ENCODE measurements at places on chromosomes 1 and 21.

DNA sequence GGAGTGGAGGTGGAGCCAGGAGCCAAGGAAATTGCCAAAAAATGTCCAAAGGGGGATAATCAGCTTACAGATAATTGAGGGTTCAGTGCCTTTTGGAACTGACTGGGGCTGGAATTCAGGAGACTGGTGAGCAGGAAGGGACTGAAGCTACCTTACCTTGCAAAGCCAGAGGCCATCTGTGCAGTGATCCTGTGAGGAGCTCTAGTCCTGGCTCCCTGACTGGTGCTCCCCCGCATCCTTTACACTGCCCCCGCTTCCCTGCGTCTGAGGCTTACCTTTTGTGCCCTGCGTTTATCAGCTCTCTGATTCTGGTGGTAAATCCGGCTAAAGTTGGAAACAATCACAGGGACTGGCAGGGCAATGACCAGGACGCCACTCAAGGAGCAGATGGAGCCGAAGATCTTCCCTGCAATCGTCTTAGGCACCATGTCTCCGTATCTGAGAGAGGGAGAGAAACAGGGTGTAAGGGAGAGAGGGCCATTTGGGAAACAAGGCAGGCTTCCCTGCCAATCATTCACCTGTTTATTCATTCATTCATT, 31.0 kb downstream of the DDX20 start:
- DNase-seq, result no peak

DNA sequence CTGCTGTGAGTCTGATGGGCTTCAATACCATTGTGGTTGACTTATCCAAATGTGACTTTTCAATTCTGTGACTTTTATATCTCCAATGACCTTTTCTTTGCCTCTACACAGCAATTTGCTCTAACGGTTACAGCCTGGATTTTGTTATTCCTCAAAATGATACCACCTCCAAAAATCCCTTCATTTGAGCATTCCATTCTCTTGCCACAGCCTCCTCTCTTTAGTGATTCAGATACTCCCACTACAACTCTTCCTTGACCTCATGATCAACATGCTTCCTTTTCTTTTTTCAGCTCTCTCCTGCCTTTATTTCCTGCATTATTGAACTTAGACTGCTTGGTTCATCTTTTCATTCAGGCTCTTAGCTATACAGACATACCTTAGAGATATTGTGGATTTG, 16.6 kb upstream of the IL19 start:
- DNase-seq, result no peak

DNA sequence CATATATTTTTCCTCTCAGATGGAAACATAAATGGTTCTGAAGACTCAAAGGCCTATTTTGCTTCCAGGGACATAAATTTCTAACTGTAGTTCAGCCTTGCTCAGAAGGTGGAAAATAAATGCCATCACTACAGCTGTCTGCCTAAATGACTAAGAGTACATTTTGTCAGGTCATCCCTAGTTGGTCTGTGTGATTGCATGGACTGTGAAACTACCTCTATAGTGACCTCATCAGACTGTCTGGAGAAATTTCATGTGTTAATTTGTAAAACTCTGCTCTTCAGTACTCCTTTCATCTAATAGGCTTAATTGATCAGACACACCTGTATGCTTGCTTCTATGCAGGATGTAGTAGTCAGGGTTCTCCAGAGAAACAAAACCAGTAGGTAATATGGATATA, 886.9 kb downstream of the AMY1C start:
- DNase-seq, result no peak

DNA sequence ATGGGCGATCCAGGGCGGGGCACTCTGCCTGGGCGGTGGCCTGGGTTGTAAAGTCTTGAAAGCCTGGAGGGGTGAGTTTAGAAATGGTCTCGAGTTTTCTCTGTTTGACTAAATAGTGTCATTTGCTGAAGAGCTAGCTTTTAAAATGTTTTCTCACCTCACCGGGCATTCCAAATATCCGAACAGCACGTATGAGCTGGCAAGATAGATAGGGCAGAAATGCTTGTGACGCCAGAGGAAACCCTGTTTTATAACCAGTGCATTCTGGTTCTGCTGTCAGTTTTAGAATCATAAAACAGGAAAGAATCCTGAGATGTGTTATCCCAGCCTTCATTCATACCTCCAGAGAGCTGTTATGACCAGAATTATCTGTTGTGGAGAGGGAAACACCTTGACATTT, 725 bp downstream of the RTCA start:
- DNase-seq, result no peak

- DNase-seq, result no peak
These were observed 168.9 kb upstream of the HMCN1 start for GRCh38 chr1:185565302-185565701.

GRCh38 chr21:32197896-32198295, 81.0 kb downstream of the MIS18A start:
- DNase-seq, result no peak

- DNase-seq, result no peak
These were observed 107.5 kb downstream of the ZNF281 start for GRCh38 chr1:200302192-200302920.

DNA sequence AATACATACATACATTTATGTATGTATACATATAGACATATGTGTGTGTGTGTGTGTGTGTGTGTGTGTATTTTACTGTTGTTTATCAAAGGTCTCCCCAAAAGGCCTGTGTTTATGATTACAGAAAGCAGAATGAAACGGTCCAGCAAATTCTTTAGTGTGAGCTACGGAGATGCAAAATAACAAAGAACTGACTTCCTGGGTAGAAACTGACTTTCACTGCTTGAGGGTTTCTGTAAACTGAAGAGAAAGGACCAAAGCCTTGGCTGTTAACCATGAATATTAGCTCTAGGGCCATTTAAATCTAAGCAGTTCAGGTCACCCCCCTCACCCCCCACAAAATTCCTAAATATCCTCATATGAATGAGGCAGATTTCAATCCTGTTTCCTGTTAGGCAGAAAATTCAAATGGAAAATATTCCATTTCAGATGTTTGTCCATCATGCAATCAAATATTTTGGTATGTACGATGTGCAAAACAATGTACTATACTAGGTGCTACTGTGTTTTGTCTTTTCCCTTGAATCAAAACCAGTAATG, 213.2 kb downstream of the TGFB2 start:
- no peak for DNase-seq

DNA sequence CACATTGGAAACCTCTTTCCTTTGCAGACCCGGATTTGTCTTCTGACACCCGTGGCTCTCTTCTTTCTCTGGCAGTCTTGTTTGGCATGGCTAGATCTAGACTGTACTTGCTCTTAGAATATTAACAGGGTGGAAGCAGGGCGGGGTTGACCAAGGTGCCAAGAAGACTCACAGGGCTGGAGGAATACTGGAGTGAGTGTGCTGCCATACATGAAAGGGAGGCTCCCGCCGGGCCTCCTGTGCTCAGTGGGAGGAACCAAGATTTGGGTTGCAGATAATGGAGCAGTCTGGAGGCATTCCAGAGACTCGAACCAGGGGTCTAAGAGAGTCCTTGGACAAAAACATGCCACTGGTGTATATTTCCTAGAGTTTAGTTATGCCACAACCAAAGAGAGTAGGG, 27.6 kb upstream of the SNX27 start:
- DNase-seq, result no peak

DNA sequence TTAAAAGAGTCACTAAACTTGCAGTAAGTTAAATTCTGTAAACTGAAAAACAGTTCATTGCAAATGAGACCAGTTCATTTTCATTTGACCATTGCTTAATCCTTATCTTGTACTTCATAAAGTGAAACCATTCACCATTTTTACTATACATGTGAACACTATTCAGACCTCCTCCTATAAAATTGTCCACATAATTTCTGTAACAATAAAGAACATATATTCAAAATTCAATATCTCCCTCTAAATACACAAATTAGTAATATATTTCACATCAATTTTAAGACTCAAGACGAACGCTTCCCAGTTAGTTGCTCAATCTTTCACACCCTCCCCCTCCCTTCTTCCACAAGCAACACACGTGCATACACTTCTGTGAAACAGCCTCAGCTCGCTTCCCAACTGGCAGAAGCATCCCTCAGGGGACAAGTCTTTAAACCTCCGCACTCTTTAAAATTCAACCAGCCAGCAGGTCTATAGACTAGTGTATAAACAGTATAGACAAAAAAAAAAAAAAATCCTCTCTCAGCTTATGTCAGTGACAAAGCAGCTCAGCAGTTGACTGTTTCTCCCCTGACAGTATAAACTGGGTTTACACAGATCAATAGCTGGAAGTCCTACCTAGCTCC, 99.6 kb downstream of the DENND1B start:
- DNase-seq, result no peak

DNA sequence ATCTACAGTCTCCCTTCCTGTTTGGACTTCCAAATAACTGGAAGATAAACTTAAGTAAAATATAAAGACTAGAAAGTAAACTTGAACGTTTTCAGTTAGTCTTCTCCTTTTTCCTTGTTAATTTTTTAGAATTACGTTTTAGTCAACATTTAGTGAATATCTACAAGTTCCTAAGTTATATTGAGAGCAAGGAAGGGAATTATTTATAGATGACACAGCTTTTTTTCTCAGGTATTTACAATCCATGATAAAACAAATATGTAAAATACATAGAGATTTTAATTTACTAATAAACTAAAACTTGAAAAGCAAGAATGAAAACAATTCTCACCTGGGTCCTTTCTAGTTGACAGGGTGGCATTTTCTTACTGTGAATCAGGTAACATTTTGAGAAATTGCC, 89.5 kb downstream of the CLEC20A start:
- DNase-seq, result no peak

DNA sequence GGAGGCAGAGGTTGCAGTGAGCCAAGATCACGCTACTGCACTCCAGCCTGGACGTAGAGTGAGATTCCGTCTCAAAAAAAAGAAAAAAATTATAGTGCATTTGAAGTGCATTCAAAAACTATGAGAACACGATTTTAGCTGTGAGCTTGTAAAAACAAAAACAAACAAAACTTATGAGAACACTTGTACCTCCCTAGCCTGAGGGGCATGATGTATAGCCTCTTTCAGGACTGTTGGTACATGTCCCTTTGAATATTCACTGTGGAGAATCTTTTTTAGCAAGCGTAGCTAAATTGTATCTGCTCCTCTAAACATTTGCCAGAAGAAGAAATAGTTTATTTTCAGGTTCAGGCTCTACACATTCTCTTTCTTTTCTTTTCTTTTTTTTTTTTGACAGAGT, 9.5 kb upstream of the DEGS1 start:
- no peak for DNase-seq
